ENCODE measurements at places on chromosomes 1 and 21. TPM values are rescaled to one million over a fixed set of nuclear protein-coding genes. Genes with fewer than 3 reads are reported as not detected.

CR1 gene
- not detected for total RNA-seq

UTP11 gene
- 39.5 TPM for total RNA-seq

FGR gene
- total RNA-seq, result not detected

FMO2 gene
- total RNA-seq, result 125 TPM

CGN gene
- total RNA-seq, result under 0.01 TPM

COL9A2 gene
- 2.1 TPM for total RNA-seq

FCRLB gene
- 0.77 TPM for total RNA-seq

CDA gene
- not detected for total RNA-seq

LRRC71 gene
- total RNA-seq, result not detected

OR2L5 gene
- not detected for total RNA-seq

SLC35F3 gene
- total RNA-seq, result not detected

GRCh38 chr21:42530167-42530518, 16.5 kb downstream of the SLC37A1 start:
- no peak for DNase-seq

GRCh38 chr1:34709547-34709946, 45.3 kb upstream of the GJB5 start:
- no peak for DNase-seq

GRCh38 chr1:109252167-109252892, 3.0 kb downstream of the CELSR2 start:
- DNase-seq, result no peak

DNA sequence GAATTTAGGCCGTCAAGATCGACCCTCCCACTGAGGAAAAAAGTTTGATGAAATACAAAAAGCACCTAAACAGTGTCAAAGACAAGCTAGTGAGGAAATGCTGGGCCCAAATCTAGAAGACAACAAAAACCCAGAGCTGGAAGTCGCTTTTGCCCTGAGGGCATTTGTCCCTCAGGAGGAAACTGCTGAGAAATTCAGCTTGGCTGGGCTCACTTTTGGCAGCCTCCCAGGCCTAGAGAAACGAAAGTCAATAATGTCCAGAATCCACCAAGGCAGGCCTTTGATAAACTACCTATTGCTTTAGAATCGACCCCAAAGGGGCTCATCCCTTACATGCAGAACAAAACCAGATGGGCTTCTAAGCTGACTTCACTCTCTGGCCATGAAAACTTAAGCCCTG, 38.9 kb downstream of the SYT2 start:
- DNase-seq, result no peak

DNA sequence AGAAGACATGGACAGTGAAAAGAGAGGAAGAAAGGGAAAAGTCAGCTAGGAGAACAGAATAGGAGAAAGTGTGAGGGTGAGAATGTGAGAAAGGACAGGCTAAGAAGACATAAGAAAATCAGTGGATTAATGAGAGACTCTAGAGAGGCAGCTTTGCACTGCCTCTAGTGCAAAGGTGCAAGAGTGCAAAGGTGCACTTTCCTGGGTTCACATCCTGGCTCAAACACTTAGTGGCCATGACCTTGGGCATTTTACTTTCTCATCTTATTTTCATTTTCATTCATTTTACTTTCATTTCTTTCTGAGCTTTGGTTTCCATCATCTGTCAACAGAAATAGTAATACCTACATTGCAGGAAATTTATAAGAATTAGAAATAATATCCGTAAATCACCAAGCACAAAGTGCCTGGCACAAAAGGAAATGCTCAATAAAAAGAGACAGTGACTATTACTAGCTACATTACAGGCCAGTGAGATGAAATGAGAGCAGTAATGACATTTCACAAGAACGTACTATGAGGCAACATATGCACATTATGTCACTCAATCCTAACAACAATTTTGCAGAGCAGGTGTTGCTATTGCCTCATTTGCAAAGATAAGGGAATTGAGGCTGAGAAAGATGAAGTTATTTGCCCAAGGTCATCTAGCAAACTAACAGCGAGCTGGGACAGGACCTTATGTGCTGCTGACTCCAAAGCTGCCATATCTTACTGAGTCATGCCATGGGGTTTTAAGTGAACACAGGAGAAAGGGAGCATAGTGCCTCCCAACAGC, 107.0 kb upstream of the TLR5 start:
- peak; percentile 12 for DNase-seq

GRCh38 chr1:2300004-2300771, 72.1 kb downstream of the SKI start:
- no peak for DNase-seq

DNA sequence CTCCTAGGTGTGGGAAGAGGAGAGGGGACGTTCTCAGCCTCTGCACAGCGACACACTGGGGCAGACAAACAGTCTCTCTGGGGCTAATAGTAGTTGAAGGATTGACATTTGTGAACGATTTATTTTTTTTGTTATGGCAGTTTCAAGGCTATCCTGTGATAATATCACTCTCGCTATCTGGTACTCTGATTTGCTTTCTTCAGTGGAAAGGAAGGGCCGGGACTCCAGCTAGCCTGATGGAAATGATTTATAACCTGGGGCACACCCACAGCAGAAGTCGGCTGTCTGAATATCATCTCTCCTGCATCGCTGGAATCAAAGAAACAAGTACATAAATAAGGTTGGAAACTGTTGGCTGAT, 122.7 kb downstream of the KCNN3 start:
- no peak for DNase-seq

DNA sequence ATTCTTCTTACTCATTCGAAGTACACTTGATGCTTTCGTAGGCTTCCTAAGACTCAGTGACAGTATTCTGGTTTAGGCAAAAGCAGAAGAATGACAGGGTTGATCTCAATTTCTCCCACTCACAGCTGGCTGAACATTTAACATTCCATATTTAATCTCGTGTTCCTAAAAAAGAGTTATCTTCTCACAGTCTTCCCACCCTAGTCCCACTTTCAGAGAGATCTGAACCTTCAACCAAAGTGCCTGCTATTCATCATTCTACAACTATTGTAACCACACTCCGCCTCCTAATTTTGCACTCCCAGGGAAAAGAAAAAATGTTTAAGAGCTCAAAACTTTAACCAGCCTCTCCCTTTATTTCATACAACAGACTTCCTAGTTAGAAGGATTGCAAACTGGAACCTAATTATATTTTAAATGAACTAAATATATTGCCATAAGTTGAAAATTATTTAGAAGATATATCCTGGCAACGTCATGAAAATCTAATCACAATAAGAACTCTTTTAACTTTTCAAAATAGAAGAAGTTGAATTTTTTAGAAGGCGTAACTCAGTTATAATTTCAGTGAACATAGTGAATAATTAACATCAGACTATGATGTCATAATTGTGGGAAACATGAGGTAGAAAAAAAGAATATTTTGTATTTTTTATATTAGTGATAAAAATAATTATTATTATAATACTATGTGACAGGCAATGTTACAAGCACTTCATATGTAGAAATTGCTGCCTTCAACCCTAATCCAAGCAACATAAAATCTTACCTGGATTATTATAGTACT, 540.9 kb upstream of the ADGRL2 start:
- DNase-seq, result no peak

GRCh38 chr1:205142102-205142469, 20.3 kb upstream of the RBBP5 start:
- no peak for DNase-seq

- no peak for DNase-seq
These were observed 301 bp upstream of the NUDT17 start for GRCh38 chr1:145845144-145845513.

DNA sequence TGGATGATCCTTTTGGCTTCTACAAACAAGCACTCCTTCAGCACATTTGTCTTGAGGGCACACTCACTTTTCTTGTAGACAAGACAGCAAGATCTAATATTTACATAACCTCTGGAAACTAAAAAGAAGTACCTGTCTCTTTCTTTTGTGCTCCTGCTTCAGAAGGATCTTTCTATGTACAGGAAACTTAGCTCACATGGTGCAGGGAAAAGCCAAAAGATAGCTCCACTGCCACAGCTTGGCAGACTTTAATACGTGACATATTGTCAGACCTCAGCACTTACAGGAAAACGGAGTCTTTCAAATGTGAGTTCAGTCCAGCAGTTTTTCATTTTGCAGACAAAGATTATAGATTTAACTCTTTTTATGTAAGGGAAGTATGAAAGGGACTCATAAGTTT, 225.5 kb upstream of the SAMSN1 start:
- DNase-seq, result no peak

- DNase-seq, result no peak
These were observed 2.1 kb downstream of the SLC66A1 start for GRCh38 chr1:19313961-19314882.

GRCh38 chr1:2212532-2213491, 15.3 kb upstream of the SKI start:
- DNase-seq, result peak; percentile 95

GRCh38 chr1:98940069-98940721, 64.5 kb downstream of the PLPPR5 start:
- no peak for DNase-seq

- no peak for DNase-seq
These were observed 82.3 kb upstream of the CACHD1 start for GRCh38 chr1:64387389-64388285.

- DNase-seq, result peak; percentile 13
These were observed 1.2 kb downstream of the PPP1R8 start for GRCh38 chr1:27831568-27832410.

DNA sequence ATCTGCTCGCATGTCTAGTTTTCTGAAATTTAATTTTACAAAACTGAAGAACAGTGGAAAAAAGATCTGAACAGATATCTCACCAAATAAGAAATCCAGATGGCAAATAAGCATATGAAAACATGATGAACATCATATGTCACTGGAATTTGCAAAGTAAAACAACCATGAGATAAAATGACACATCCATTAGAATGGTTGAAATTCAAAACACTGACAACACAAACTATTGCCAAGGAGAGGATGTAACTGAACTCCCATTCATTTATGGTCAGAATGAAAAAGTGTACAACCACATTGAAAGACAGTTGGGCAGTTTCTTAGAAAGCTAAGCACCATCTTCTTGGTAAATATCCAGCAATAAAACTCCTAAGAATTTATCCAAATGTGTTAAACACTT, 312.7 kb upstream of the NCAM2 start:
- DNase-seq, result no peak

GRCh38 chr1:202860744-202861419, 28.1 kb downstream of the RABIF start:
- peak; percentile 46 for DNase-seq

DNA sequence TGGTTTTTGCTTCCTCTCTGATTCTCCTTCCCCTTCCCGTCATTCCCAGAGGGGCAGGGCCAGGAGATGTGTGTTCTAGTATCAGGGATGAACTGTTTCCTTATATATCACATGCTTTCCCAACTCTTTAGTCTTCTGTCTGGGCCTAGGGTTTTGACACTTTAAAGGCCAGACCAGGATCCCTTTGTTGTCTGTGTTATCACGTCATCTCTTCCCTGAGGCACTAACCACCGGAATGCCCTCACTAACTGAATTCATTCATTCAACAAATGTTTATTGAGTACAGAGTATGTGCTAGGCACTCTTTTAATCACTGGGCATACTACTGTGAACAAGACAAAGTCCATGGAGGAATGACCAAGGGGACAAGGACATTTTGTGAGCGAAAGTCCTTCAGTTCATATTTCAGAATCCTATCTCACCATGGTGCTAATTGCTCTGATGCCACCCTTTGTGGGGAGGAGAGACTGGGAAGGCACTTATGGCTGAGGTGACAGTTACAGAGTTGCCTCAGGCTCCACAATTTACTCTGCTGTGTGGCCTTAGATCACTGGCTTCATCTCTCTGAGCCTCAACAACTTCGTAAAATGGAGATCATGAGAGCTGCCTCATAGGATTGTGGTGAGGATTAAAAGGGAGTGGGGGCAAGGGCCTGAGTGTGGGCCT, 12.0 kb upstream of the ZNF362 start:
- no peak for DNase-seq

DNA sequence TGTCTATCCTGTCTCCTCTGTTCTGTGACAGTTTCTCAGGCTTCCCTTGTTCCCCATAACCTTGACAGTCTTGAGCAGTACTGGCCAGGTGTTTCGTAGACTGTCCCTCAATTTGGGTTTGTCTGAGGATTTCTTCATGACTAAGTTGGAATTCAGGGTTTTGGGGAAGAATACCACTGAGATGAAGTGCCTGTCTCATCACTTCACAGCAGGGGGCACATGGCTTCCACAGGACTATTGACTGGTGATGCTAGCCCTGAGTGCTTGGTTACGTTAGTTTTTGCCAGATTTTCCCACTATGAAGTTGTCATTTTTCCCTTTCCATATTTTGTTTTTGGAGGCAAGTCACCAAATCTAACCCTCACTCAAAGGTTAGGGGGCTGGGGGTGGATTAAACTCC, 45.7 kb downstream of the CDCP2 start:
- peak; percentile 25 for DNase-seq

DNA sequence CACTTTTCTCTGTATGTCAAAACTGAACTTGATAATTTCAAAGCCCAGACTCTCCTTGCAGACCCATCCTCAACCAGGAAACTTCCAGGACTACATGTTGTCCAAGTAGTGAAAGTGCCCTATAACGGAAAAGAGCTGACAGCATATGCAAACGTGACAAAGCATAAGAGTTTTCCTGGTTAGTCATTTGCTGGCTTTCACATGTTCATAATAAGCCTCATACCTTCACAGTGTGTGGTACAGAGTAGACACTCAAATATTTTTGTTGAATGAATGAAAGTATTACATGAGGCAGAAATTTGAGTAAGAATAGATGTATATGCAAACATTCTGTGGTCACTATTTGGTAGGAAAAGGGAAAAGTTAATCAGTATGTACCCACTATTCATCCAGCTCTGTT, 473.3 kb downstream of the MRPL39 start:
- peak; percentile 72 for DNase-seq

DNA sequence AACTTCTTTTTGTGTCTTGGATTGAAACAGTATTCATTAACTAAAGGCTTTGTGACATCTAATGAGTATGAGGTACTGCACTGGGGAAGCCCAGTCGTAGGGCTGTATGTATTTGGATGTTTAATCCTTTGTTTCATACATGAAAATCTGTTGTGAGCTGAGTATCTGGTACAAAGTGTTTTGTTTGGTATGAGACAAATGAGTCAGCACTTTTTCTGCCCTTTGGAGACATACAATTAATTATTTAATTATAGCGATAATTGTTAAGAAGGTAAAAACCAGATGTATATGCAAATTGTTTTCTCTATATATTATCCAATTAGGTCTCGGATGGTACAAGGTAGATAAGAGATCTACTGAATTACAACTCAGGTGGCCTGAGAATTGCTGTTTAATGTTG, 36.3 kb downstream of the MARK1 start:
- no peak for DNase-seq
